ENCODE measurements at places on chromosomes 1 and 21.

DNA sequence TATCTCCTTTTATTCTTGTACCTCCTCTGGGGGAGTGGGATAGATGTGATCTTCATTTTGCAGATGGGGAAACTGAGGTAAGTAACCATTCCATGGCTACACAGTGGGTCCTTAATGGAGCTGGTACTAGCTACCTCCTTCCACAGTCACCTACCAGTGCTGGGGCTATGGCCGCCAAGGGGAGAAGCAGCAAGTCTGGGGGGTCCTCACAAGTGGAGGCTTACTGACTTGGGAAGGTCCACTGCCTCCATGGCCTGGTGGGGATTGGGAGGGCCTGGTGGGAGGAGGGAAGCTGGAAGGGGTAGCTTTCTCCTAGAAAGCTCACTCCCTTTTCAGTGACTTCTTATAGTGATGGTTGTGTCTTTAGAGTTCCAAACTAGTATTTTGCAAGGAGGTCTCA is 5.9 kb upstream of the FOXO6 start:
- no peak for DNase-seq

- no peak for DNase-seq
These were observed 36.3 kb upstream of the CITED4 start for GRCh38 chr1:40898431-40898901.

DNA sequence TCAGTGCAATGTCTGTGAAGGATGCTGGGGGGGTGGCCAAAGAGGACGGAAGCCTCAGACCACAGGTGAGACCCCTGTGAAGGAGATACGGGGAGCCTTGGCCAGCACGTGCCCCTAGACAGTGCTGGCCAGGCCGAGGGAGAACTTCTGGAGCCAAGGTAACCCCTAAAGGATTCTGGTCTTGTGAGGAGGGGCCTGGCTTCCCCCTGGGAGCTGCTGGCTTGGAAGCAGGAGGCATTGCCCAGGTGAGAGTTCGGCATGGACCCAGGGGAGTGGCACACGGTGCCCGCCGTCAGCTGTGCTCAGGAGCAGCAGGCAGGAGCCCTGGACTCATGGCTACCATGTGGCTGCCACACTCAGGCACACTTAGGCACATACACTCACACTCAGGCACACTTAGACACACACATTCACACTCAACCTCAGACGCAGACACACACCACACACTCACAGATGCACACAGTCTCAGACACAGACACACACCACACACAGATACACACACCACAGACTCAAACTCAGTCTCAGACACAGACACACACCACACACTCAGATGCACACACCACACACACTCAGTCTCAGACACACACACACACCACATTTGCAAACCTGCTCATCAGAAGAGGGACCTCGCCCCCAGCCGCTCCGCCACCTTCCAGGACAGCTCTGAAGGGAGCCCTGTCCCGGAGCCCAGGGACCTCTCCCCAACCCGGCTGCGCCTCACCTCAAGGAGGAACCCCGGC is 1.1 kb upstream of the COL6A2 start:
- DNase-seq: no peak

GRCh38 chr1:12475530-12475934 is 142.5 kb downstream of the DHRS3 start:
- DNase-seq: no peak

DNA sequence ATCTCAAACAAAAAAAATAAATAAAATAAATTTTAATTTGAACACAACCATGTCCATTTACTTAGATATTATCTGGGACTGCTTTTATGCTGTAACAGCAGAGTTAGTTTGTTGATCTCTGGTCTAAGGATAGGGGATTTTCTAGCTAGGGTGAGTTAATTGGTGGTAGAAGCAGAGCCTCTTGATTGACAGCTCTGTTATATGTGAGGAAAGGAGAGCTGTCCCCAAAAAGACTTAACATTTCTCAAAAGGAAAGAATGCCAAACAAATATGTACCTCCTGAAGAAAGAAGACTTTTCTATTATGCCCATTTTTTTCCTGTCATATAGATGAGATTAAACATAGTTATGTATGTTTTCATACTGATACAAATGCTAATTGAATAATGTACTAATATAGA is 37.8 kb downstream of the MAN1A2 start:
- DNase-seq: no peak

DNA sequence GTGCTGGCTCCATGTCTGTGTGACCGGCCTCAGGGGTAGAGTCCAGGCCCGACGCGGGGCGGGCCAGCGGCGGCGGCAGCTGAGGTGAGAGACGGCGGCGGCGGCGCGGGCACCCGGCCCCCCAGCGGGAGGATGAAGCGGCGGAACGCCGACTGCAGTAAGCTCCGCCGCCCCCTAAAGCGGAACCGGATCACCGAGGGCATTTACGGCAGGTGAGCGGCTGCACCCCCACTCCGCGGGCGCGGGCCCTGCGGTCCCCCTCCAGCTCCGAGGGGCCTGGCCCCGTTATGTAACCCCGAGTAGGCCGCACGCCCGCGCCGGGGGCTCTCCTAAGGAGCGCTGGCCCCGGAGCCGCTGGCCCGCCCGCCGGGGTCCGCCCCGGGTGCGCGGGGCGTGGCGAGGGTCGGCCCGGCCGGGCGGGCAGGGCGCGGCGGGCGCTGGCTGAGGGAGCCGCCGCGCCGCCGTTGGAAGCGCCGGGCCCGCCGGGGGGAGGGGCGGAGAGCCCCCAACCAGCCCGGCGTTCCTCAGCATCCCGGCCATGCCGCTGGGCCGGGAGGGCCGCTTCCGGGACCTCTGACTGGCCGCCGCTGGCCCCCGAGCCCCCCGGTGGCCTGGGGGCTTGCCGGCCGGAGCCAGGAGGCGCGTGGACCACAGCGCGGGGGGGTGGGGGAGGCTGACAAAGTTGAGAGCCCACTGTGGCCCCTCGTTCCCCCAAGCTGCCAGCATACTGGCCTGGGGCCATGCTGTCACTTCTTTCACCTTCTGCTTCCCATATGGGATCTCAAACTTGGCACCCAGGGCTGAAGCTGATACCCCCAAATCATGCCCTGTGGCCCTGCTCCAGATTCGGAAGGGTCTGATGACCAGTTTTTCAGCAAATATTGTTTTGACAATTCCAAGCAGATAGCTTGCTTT is 527 bp downstream of the MACO1 start:
- DNase-seq: peak; percentile 68

DNA sequence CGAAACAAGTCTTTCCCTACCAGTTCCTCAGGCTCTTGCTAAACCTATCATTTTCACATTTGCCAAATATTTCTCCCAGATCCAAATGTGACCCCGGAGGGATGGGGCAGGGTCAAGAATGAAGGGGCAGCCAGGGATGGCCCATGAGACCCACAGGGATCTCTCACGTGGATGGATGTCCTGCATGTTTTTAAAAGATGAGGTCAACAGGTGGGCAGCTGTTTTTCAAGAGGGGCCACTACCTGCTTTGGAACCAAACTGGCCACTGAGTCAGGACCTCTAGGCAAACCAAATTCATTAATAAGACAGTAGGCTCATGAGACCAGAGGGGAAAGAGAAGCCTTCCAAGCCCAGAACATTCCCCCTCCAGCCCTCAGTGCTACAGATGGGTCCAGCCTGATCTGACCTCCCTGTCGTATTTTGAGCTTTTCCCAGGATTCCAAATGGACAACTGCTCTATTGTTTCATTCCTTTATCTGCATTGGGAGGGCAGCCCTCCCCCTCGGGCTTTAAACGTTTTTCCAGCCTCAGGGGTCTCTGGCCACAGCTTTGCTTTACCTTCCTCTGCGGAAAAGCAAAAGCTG is 252.5 kb upstream of the IRF2BP2 start:
- no peak for DNase-seq

DNA sequence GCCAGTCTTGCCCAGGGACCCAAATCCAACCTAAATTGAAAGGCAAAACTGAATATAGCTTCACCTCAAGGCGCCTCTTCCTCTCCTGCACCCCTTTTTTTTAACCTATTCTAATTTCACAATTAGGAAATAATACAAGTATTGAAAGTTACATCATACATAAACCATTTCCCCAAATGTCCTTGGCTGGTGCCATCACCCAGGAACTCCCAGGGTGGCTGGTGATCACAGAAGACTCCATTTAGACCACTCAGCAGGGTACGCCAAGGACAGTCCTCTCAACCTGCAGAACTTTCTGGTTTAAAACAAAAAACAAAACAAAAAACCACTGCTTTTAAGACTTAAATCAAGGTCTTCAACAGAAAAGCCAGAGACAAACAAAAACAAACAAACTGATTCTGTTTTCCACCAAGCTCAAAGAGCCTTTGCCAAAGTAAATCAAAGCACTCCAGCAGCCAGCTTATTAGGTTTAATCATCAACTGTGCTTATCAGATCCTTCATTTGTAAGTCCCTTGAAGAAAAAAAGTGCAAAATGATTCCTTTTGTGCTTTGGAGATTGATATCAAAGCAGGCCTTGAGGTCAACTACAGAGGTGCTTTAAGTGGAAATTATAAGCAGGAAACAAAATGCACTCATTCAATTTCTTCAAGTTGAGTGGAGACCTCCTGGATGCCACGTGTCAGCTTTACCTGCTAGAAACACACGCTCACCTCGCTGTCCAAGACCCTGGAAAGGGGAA is 113.0 kb downstream of the ETS2 start:
- DNase-seq: no peak

- no peak for DNase-seq
These were observed 12.4 kb upstream of the PLXNA2 start for GRCh38 chr1:208256556-208256955.

DNA sequence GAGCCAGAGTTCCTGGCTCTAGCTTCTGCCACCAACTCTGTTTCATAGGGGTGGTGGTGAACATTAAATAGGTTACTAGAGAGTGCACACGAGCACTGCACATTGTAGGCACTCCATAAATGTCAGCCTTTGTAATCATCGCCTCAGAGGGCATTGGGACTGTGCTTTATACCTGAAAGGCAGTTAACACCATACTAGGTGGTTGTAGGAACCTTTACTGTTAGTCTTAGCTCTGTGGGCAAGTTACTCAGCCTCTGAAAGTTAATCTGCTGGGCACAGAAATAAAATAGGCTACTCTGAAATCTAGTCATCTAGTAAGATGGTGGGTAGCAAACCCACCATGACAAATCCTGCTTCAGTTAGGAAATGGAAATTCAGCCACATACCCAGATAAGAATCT is 37.6 kb downstream of the ARID1A start:
- no peak for DNase-seq

GRCh38 chr1:217484871-217485270 is 146.0 kb downstream of the GPATCH2 start:
- DNase-seq: no peak

GRCh38 chr1:25173809-25174340 is 58.4 kb downstream of the SYF2 start:
- DNase-seq: no peak

GRCh38 chr1:119984771-119985170 is 84.7 kb downstream of the NOTCH2 start:
- no peak for DNase-seq

- DNase-seq: no peak
These were observed 32.4 kb upstream of the KCNA10 start for GRCh38 chr1:110551278-110551809.

- DNase-seq: no peak
These were observed 7.9 kb upstream of the GUCA2B start for GRCh38 chr1:42145389-42145716.

GRCh38 chr1:10679496-10680220 is 116.8 kb downstream of the CASZ1 start:
- no peak for DNase-seq

DNA sequence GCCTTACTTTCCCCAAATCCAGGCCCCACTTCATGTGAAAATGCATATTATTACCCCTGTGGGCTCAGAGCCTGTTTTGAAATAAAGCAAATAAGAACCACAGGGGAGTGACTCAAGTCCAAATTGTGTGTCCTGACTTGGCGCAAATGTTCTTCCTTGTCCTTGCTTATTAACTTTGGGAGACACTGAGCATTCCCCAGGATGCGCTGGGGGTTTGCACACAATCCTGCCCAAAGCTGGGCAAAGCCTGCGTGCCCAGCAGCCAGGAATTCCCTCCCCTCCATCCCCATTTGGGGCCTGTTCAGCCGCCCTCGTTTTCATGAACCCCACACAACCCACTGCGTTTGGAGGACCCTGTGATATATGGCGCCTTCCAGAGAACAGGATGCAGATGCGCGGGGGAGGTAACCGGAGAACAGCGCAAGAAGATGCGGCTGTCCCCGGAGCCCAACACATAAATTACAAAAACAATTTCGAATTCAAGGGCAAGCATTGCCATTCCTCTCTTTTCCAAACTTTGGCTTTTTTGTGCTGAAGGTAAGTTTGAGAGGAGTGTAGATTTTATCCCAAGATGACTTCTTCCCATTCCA is 42.4 kb upstream of the CLDN14 start:
- DNase-seq: no peak

- no peak for DNase-seq
These were observed 169.5 kb upstream of the GALNT2 start for GRCh38 chr1:229897501-229897900.

GRCh38 chr1:233390842-233391737 is 63.6 kb downstream of the MAP3K21 start:
- DNase-seq: no peak

DNA sequence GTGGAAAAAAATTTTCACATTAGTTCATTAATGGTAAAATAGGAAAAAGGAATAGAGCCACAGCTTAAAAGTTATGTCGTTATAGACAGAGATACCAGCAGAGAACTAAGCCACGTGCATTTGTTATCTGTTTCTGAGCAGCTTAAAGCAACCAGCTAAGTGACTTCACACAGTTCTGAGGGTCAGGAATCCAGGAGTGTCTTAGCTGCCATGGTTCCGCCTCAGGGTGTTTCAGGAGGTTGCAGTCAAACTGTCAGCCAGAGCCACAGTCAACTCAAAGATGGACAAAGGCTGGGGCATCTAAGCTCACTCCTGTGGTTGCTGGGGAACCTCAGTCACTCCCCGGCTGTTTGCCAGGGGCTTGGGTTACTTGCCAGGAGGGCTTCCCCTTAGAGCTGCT is 515.8 kb downstream of the SMYD3 start:
- DNase-seq: no peak

DNA sequence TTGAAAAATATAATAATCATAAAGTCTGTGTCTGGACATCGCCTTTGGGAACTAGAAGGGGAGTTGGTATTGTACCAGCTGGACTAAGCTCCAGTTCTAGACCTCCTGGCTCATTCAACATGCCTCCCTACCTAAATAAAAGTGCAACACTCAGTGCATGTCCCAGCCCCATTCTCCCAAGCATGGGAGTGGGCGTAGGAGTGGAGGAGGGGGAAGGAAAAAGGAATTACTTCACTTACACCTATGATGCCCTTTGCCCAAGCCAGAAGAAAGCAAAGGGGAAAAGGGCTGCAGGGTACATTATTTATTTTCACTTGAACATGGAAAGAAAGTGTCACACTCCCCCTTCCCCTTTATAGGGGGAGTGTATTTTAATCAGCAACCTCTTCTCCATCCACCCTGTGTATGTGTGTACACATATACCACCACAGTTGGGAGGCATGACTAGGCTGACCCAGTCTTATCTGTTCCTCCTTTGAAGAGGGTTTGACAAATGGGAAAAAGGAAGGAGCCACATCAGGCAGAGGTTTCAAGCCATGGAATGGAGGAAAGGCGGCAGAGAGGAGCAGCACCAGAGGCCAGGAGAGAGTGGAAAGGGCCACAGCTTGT is 3.2 kb downstream of the NIT1 start:
- DNase-seq: no peak

GRCh38 chr21:16550917-16551741 is 821.3 kb downstream of the USP25 start:
- no peak for DNase-seq

GRCh38 chr1:85544689-85545215 is 35.8 kb upstream of the CCN1 start:
- no peak for DNase-seq

GRCh38 chr1:172185211-172185610 is 235.3 kb upstream of the C1orf105 start:
- DNase-seq: no peak
